ENCODE measurements at places on chromosomes 7 and 10.

GRCh38 chr7:106484562-106484961, 176.4 kb downstream of the CCDC71L start:
- DNase-seq, result no peak

- DNase-seq, result peak; percentile 35
Measured at GRCh38 chr7:110839866-110840265, 251.1 kb upstream of the LRRN3 start.

DNA sequence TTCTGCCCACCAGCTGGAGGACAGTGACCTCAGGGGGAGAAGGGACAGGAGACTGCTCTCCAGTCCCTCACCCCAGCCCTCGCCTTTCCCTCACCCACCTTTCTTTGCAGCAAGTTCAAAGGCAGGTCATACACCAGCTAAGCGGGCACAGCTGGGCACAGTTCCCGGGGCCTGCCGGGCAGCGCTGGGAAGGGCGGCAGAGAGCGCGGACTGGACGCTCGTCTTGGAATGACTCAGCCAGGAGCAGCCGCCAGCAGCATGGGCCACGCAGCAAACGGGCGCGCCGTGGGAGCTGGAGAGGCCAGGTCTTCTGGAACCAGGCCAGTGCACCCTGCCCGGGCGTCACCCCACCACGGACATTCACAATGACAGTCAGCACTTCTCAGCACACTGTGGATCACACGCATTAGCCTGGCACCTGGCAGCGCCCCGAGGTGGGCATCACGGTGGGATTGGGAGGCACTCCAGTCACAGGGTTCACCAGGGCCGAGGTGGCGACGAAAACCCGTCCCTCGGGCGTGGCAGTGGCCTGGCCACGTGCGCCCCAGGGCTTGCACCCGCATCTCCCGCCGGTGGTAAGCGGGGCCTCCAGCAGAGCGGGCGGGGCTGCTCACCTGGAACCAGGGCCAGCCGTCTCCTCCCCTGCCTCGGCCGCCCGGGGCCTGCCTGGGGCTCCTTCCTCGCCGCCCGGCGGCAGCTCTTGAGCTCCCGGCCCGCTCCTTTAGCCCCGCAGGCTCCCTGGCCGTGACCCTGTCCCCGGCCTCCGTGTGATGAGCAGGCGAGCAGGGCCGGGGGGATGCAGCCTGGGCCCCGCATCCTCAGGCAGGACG, 29.0 kb upstream of the WDFY4 start:
- peak; percentile 81 for DNase-seq

GRCh38 chr7:38632411-38632810, 1.2 kb upstream of the AMPH start:
- no peak for DNase-seq

DNA sequence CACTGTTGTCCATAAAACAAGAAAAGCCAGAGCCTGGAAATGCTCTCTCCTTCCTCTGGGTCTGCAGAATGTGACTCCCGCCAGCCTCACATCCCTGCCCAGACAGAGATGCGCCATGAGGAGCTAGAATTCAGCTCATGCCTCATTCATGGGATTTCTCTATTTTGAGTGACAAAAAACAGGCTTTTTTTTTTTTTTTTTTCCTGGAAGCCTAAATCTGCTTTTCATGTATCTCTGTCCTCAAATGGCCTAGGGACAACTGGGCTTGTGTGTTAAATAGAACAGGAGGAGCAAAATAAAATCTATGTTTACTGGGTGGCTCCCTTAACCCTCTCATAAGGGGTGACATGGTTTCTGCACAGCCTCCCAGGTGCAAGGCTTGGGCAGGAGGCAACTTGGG, 679.7 kb upstream of the AUTS2 start:
- DNase-seq, result no peak

DNA sequence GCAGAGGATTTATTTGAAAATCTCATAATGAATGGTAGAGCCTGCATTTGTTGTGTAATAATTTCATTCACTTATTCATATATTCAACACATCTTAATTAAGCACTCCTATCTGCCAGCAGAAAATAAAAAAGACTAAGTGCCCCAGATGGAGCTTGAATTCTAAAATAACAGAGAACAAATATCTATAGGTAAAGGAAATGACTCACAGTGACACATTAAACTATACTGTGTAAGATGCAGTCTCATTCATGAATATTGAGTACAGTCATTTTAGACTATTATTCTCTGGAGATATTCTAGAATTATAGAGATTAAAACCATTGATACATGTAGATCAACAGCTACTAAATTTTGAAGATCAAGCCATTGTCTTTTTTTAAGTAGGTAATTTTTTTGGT, 72.1 kb downstream of the PTPRZ1 start:
- DNase-seq, result no peak

DNA sequence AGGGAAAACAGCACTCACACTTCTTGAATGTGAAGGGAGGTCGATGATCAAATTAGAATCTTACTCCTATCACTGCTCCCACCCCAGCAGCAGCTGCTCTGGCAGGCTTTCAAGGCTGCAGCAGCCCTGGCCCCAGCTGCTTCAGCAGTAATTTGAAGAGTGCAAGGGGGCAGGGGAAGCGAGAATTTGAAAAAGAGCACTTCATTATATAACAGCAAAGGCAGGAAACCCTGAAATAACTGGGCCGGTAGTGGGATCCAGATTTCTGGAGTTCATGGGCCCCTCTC, 44.9 kb downstream of the MYPN start:
- DNase-seq, result peak; percentile 48

GRCh38 chr10:102795453-102796406, 41.5 kb downstream of the CYP17A1 start:
- DNase-seq, result no peak

DNA sequence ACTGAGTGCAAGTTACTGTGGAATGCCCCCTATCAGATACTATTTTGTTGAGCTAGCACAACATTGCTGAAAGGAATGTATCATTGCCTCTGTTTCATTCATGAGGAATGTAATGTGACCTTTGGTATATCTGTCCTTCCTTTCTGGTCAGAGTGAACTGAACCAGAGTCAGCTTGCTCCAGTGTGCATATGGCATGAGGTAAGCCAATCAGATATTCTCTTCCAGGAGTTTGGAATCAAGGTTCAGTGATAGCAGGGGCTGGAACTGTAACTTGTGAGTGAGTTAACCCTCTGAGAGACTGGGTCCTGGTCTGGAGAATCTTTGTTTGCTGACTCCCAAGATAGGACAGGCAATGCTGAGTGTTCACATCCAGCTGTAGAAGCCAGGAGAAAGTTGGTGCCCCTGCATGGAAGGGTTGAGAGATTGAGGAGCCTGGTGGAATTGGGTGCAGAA, 45.3 kb upstream of the OSBPL3 start:
- DNase-seq, result peak; percentile 80

DNA sequence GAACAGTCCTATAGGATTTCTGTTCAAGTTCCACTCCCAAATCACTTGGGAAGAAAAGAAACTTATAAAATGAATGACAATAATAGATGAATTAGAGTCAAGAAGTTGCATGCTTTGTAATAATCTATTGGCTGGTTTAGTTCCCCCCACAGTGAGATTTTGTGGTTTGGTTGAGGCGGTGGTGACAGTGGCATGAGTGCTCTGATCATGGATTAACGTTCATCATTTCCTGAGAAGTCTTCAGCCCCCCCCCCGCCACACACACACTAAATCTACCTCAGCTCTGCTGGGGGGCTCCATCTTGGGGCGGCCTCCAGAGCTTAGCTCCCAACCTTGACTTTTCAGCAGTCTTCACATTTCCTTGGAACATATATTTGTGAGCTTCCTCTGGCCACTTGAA, 121.7 kb downstream of the ABCA13 start:
- no peak for DNase-seq

DNA sequence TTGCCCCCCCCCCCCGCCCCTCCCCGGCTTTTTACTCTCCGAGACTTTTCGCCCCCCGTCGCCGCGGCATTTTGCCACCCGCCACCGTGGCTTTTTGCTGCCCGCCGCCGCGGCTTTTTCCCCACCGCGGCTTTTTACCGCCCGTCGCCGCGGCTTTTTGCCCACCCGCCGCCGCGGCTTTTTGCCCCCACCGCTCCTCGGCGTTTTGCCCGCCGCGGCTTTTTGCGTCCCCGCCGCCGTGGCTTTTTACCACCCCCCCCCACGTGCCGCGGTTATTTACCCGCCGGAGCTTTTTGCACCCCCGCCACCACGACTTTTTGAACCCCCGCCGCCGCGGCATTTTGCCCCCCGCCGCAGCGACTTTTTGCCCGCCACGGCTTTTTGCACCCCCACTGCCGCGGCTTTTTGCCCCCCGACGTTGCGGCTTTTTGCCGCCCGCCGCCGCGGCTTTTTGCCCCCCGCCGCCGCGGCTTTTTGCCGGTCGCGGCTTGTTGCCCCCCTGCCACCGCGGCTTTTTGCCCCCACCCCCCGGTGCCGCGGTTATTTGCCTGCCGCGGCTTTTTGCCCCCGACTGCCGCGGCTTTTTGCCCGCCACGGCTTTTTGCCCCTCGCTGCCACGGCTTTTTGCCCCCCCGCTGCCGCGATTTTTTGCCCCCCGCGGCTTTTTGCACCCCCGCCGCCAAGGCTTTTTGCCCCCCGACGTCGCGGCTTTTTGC, 461.1 kb downstream of the ZNF33B start:
- no peak for DNase-seq

- no peak for DNase-seq
Measured at GRCh38 chr10:95941115-95941514, 33.3 kb downstream of the CC2D2B start.

DNA sequence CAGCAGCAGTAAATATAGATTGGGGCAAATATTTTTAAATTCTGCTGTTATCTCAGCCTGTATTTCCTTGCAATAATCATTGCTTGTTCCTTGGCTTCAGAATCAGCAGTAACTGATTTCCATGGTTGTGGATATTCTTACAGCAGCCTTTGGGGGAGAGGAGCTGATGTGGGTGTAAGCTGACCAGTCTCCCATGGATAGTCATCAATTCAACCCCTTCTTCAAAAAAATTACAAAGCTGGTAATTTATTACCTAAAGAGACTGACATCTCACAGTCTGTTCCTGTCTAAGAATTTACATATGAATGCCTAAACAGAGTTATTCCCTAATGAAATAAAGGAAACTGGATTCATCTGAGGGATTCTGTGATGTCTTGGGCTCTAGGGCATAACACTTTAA, 103.1 kb upstream of the CABCOCO1 start:
- no peak for DNase-seq

GRCh38 chr7:426510-426909, 93.1 kb downstream of the PDGFA start:
- DNase-seq, result no peak

GRCh38 chr10:125451319-125451718, 231.6 kb downstream of the TEX36 start:
- no peak for DNase-seq

DNA sequence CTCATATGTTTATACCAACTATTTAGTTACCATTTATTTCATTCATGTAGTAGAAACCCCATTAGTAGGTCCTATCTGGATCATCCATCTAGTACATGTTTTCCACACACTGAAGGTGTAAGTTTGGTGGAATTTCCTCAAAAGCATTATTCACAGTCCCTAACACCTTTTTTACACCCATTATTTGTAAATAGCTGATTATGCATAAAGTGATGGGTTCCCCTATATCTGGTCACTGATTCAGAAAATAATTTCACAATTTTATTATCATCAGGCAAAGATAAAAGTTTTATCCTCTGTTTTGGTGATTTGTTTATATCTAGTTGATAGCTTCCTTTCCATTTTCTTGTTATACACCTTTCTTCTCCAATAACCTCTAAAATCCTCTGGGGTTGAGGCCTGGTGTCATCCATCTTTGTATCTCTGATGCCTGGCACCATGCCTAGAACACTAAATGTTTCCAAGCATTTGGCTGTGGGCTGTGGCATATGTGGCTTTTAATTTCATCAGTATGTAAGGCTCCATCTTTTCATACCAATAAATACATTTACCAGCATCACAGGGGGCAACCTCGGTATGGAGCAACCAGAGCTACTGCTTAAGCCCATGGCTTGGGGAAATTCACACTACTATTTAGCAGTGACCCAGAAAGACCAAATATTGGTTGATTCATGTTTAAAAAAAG, 1089.5 kb upstream of the LRRN3 start:
- DNase-seq, result no peak

- DNase-seq, result peak; percentile 78
Measured at GRCh38 chr10:58064714-58065528, 202.8 kb downstream of the IPMK start.

DNA sequence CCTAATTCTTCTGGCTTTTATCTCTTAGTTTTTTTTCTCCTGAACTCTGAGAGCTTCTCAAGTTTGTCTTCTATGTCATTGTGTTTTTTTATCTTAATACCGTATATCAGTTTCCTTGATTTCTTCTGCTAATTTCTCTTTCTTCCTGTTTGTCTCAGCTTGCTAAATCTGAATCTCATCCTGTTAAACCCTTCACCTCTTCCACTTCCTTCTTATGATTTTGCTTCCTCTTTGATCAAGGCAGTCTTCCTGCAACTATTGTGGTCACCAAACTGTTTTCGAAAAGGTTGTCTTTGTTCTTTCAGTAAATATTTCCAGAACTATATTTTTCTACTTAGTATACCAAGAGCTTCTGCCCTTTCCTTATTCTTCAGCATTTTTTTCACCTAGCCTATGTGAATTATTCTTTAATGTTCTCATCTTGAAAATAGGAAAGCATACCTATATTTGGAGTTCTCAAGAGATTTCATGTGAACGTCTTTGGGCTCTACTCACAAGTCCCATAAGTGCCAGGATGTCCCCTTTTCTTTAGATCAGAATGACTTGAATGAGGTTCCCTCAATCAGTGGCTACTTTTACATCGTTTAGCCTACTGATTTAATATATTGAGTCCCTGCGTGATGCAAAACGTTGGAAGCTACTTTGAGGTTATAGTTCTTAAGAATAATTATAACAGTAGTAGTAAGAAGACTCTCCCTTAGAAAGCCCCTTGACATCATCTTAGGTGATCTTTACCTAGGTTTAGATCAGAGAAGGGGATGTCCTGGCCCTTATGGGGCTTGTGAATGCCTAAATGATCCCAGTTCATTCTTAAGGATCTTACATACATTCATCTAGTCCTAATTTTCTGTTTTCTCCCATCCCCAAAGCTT, 415.4 kb upstream of the AUTS2 start:
- DNase-seq, result no peak

DNA sequence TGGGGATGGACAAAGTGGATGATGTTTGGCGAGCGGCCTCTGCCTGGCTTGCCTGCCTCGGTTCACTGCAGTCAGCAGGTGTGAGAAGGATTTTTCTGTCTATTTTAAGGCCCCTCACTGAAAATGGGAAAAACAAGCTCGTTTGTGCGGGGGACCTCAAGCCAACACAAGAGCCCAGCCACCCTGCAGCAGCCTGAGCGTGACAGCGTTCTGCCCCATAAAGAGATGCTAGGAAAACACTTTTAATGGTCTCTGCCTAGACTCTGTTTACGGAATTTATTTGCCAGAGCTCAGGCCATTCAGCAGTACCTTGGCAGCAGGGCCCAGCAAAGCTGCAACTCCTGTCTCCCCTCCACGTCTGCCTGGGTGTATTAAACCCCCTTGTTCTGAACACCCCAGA, 131.7 kb downstream of the GRK5 start:
- DNase-seq, result no peak

DNA sequence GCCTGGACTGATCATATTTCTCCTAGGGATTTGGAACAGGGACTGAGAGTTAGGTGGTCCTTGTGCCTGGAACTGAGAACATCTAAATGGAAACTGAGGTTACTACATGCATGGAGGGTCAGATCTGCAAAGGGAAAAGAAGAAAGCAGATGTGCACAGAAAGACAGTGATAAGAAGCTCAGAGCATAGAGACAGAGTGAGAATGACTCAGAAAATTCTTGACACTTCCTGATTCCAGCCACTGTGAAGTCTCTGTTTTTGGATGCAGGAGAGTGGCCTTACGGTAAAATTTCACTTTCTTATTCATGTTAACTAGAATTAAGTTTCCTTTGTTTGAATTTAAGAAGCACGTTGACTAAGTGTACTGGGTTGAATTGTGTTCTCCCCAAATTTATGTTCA, 241.7 kb downstream of the TMEM26 start:
- no peak for DNase-seq

GRCh38 chr10:86312701-86313270, 53.8 kb downstream of the GRID1 start:
- no peak for DNase-seq

All from astrocyte of the hippocampus (primary cell).